ENCODE measurements at places on chromosomes 4 and X.

GRCh38 chr4:159787901-159788300, 685.0 kb downstream of the RAPGEF2 start:
- no peak for DNase-seq

DNA sequence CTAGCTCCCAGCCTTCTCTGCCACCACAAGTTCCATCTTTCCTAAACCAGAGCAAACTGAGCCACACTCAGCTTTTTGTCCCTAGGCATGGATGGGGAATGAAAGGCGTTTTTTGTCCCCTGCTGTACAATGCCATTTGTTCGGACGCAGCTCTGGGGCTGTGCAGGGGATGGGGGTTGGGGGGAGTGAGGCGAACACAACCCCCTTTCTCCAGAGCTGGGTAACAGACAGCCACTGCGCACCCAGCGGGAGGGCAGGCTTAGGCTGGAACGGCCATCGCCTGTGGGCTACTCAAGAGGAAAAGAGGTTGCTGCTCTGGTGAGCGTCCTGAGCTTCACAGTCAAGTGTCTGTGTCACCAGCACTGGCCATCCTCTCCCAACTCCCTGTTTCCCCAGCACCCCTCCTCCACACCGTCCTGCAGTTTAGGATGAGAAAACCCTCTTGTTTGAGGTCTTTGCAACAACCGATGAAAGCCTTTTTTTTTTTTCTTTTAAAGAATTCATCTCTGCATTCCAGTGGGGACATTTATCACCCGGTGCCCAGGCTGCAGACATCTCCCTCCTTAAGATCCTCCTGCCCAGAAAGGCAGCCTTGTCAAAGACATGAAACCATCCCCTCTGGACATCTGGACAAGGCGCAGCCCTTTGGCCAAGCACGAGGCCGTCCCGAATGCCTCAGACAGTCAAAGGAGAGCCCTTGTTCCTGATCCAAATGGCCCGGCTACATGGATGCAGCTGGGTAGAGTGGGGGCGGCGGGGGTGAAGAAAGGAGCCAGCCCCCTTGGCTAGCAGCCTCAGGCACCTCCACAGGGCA, 419.6 kb downstream of the BCOR start:
- no peak for DNase-seq

DNA sequence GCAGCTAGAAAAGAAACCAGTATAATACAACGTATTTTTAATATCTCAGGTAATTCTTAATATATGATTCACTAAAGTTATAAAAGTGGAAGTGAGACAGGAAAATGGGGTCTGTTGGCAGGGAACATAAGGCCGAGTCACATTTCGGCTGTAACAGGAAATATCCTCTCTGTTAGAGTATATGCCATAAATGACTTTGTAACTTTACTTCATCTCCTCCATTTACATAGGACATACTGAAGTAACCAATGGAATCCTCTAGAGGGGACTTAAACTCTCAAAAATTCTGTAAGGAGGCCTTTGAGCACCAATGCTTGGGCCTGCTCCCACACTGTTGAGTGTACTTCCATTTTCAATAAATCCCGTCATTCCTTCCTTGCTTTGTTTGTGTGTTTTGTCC, 71.3 kb downstream of the ANKRD17 start:
- no peak for DNase-seq

- DNase-seq, result no peak
Measured at GRCh38 chr4:94641702-94642560, 115.8 kb upstream of the BMPR1B start.

- no peak for DNase-seq
Measured at GRCh38 chr4:141727420-141727819, 91.0 kb downstream of the IL15 start.

All from activated effector memory CD4-positive, alpha-beta T cell treated with Interleukin-2 at 50 U/mL for 16 hours (primary cell).